Activated CD4-positive, alpha-beta T cell treated with anti-CD3 and anti-CD28 coated beads, Interleukin-2, amount 50 U/mL, for 1 hour (primary cell): ENCODE measurements at places on chromosomes 6 and 20.

DNA sequence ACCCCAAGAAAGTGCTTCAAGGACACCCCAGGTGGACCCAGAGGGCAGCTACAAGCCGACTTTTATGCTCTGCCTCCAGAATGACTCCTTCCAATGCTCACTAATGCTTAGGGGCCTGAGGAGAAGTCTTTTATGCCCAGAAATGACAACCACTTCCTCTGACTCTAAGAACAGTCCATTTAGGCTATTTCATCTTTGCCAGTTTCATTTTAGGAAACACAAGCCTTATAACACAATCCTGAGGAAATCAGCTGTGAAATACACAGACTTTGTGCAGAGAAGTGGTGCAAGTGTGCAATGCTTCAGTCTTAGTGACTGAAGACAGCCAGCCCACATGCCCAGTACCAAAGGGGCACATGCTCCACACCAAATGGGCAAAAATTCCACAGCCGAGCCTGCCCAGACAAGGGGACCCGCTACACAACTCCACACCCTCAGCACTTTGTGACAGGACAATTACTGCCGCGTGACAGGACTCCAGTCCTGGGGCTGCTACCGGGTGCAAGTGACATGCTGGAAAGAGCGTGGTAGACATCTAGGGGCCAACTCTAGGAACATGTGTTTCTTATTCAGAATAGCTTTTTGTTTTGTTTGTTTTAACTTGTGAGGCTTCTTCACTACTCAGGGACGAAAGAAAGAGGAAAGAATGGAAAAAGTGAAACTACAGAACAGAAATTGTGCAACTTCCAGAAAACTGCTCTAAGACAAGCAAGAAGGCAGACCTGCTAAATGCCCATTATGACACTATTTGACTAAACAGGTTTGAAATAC, 28.2 kb upstream of the PLAGL1 start:
- DNase-seq = no peak

DNA sequence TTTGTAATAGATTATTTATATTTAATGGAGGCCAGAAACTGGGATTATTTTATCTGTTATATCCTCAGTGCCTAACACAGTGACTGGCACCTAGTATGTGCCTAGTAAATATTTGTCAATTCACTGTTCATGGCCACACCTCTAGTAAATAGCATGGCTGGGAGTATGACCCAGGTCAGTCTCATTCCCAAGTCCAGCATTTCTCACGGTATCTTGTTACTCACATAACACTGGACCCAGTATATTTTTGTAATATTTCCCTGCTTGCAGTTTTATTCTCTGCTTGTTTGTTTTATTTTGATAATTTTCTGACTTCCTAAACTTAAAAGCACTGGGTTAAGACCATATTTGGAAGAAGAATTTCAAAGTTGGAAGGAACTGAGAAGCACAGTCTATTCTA, 47.7 kb downstream of the CTNNBL1 start:
- no peak for DNase-seq

- DNase-seq = no peak
Measured at GRCh38 chr20:20201124-20201523, 148.8 kb downstream of the CFAP61 start.

- no peak for DNase-seq
Measured at GRCh38 chr20:1327241-1327653, 1.7 kb downstream of the SDCBP2 start.

GRCh38 chr6:122753000-122753687, 26.4 kb upstream of the FABP7 start:
- no peak for DNase-seq

DNA sequence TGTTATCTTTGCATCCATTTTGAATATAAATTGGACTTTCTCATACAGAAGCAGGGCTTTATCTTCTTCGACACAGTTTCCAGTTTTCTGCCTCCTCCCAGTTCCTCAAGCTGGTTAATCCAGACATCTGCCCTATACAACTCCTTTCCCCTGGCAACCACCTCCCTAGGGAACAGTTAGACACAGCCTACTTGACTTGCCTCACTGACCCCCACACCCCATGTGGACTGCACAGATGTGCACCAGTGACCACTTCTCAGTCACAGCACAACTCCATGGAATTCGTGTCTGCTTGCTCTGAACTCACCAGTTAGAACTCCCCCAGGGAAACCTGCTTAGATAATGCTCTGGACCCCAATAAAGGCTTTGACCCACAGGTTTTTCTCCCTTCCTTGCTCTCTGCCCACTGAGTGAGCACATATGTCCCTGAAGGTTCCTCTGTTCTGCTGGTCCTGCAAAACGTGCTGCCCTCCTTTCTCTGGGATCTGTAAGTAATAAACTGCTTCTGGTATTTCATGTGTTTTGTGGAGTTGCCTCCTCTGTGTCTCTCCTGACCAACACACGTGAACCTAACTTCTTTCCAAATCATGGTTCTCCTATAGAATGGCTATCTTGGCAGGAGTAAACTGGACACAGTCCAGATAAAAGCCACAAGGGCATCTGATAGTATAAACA, 351.2 kb downstream of the CD83 start:
- DNase-seq = no peak

- DNase-seq = no peak
Measured at GRCh38 chr6:159716247-159717096, 10.8 kb upstream of the WTAP start.

DNA sequence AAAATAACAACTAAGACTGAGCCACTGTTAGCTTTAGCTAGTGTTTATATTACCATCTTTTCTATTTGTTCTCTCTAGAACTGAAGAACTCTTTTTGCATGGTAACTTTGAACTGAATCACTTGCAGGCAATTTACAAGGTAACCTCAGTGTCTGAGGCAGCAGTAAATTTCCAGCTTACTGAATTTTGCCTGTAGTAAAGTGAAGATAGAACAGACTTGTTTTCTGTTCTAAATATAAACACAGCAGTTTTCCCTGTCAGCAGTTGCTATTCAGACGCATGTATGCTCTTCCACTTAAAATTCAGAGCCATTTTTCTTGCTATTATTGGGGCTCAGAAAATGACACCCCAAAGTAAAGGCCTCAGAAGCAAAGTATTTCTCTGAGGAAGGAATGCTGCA, 974.0 kb upstream of the GJE1 start:
- no peak for DNase-seq

GRCh38 chr6:7649037-7649810, 59.2 kb downstream of the SNRNP48 start:
- no peak for DNase-seq

- no peak for DNase-seq
Measured at GRCh38 chr20:37640600-37641561, 52.9 kb upstream of the CTNNBL1 start.

DNA sequence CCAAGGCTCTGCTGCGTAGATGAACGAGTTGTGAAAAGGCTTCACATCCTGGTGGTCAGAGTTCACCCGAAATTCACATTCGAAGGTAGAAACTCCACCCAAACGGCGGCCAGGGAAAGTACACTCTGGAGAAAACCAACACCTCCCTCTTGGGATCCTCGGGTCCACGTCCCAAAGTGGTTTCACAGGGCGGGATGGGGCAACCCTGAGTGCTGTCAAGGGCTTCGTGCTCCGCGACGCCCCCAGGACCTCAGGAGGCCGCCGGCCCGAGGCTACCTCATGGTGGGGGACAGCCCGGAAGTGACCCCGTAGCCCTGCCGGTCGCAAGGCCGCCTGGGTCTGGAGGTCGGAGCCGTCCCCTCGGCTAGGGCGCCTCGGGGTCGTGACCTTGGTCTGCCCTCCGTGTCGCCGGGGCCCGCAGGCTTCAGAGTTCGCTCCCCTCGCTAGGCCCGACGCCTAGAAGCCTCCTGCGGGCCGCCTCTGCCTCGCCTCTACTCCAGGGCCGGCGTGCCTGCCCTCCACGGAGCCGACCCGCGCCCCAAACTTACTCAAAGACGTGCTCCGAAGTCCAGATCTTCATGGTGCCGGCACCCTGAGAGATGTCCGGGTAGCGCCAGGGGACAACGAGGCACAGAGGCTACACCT, at the start of gene PRELID3B:
TSS of gene PRELID3B (minus strand) at position 636 of the 645 bp plus-strand sequence. CDS start at position 580, 56 bp downstream.
- DNase-seq = no peak

- DNase-seq = no peak
Measured at GRCh38 chr20:54650052-54650719, 174.8 kb downstream of the DOK5 start.

DNA sequence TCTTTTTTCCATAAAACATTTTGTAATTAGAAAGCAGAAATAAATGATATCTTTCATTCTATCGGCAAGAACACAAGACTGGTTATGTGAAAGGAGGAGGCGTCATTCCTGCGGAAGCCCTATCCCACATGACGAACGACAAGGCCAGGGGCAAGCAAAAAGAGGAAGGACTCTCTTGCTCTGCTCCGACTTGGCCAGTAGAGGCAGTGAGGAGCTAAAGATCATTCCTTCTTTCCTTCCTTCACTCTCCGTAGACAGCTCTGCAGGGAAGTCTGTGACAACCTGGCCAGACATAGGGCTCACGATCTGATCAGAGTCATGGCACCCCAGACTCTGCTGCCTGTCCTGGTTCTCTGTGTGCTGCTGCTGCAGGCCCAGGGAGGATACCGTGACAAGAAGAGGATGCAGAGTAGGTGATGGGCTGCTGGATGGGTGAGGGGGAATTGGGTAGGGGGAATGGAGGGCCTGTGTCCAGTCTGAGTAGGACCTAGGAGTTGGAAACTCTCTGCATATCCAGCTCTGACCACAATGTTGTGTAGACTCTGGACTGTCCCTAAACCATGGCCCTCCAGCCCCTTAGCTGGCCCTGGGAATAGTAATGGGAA, at the start of gene WFDC10A:
TSS of gene WFDC10A (plus strand) at position 244 of the 605 bp plus-strand sequence. CDS start at position 319, 75 bp downstream.
- DNase-seq = no peak

DNA sequence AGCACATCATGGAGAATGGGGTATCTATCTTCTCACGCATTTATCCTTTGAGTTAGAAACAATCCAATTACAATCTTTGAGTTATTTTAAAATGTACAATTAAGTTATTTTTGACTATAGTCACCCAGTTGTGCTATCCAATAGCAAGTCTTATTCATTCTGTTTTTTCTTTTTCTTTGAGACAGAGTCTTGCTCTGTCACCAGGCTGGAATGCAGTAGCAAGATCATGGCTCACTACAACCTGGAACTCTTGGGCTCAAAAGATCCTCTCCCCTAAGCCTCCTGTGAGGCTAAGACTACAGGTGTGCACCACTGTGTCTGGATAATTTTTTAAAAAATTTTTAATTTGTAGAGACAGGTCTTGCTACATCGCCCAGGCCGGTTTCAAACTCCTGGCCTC, 201.5 kb upstream of the ZNF217 start:
- no peak for DNase-seq

DNA sequence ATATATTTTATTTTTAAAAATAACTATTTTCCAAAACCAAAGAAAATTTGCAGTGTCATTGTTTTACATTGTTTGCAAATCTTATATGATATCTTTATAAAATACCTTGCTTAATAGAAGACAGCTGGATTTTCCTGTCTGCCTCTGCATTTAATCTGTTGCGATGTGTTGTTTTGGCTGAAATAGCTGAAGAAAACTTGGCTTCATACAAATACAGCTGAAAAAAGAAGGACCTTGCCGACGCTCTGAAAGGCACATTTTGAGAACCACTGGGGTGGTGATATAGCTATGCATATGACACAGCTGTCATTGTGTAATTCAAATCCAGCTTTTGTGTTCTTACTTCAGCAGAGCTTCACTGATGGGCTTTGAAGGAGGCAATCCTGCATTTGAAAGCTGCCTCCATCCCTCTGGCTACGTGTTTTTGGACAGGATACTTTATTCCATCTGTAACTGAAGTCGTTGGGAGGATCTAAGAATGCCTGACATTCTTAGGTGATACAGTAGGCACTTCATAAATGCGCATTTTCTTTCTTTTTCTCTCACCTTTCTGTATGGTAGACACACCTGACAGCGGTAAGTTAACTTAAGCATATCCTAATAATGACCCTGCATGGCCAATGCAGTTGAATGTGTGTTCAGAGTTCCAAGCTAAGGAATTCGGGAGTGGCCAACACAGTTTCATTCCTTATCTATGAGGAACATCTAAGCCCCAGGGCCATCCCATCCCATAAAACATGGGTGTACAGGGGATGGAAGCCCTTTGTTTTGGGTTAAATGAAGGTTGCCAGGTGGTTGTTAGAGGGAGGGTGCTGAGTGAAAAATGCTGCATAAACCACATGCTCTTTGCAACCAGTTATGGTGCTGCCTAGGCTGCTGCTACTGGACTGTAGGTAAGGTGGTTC, 213.0 kb downstream of the TFAP2A start:
- no peak for DNase-seq

- no peak for DNase-seq
Measured at GRCh38 chr6:7836371-7837026, 74.1 kb downstream of the TXNDC5 start.

DNA sequence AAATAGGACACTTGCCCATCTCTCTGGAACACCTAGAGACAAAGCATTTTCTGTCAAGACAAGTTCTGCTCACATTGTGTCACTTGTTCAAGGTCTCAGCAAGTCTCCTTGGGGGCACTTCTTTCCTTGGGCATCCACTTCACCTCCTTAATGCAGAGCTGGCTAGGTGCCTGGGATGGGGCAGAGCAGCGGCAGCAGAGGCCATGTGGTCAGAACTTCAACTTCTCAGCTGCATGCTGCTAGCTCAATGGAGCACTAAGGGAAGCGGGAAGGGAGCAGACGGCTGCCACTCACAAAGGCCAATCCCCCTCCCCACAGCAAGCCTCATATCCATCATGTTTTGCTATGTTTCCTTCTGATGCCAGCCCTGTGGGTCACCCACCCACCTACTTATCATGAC, 31.5 kb downstream of the NEDD9 start:
- no peak for DNase-seq

DNA sequence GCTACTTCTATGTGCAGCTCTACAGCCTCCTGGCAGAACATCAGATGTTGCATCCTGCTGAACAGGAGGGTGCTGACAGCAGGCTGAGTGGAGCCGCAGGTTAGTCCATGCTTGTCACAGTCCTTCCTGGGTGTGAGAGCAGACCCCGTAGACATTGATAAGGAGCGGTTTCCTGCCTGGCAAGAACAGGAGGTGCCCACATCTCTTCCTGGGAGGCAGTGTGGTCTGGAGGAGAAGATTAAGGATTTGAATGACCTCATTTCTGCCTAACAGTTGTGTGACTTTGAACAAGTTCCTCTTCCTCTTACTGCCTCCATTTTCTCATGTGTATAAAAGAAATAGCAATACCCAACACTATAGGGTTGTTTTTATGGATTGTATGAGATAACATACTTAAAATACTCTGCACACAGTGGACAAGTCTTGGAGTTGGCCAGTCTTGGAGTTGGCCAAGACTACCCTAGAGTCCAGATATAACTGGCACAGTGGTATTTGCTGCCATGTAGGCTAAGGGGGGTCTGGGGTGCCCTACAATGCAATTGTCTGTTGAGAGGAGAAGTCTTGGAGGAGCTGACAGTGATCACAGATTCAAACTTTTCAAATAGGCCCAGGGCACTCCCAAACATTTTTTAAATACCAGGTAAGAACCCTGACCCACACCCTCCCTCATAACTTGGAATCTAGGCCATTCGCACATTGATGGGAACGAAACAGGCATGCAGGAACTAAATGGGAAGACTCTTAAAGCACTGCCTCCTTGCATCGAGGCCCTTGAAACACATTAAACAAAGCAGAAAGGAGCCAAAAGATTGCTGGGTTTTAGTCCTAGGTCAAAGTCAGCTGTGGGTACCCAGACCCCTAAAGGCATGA, 32.6 kb upstream of the TBC1D7 start:
- DNase-seq = no peak

GRCh38 chr6:20939161-20939775, 405.0 kb downstream of the CDKAL1 start:
- DNase-seq = no peak
